Activated CD4-positive, alpha-beta memory T cell treated with anti-CD3 and anti-CD28 coated beads for 36 hours (primary cell): ENCODE measurements at places on chromosomes 16 and 17.

- DNase-seq, result no peak
These were observed 95.5 kb downstream of the MRM3 start for GRCh38 chr17:877630-878029.

GRCh38 chr16:48498769-48499631 lies 111.0 kb downstream of the N4BP1 start:
- DNase-seq, result no peak

DNA sequence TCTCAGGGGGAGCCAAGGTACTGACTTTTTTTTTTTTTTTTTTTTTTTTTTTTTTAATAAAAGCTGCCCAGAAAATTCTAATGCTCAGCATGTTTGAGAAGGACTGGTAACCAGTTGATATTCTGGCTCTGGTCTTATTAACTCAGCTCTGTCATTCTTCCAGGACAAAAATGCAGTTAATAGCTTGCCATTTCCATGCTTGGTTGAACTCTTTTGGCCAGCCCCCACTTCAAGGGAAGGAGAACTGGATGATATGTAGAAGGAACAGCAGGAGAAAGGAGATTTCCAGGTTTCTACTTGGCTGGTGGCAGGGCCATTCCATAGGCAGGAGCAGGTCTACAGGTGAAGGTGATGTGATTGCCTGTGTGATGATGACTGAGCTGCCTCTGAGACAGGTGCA lies 59.2 kb upstream of the TANC2 start:
- no peak for DNase-seq

- DNase-seq, result no peak
These were observed 12.3 kb upstream of the CHCT1 start for GRCh38 chr17:60410001-60410400.

DNA sequence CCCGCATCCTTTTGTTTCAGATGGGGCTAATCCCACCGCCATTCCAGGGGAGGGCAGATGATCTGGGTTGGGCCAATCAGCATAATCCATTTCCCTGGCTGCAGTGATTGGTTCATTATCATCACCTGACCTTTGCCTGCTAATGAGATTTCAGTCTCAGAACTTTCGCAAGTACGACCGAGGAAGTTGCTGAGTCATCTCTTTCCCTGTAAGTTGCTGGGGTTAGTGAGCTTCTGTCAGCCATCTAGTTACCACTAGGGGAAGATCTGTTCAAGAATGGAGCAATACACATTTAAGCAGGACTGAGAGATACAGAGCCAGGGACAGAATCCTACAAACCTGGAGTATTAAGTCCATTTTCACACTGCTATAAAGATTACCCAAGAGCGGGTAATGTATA lies 65.3 kb upstream of the NUDT7 start:
- DNase-seq, result no peak

- DNase-seq, result no peak
These were observed 19.9 kb upstream of the DNAH17 start for GRCh38 chr17:78596871-78597764.
